WTC11 (cell line): ENCODE measurements at places on chromosomes 11 and 22.
A peak's percentile ranks its signal among the peaks of the same experiment; 100 is the strongest.

DNA sequence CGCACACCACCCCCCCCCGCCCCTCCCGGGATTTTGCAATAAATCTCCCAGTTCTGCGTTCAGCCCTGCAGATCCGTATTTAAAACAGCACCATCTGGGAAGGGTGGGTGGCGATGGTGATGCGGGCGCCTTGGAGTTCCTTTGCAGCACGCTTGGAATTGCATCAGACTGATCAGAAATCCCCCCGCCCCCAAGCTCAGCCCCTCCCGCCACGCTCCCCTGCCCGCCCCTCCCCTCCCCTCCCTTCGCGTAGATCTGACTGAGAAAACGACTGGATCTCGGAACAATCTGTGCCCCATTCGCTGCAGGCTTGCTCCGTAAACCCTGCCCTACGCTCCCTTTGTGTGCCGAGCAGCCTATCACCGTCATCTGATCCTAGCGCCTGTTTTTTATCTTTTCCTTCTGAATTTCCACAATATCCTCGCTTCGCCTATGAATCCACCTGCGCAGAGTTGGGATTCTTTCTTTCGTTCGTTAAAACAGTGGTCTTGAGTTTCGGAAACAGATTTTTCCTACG, 18.1 kb upstream of the BDNF start:
- DNase-seq = peak; percentile 75

GRCh38 chr22:29733362-29734201, 13.8 kb downstream of the CABP7 start:
- no peak for DNase-seq

GRCh38 chr11:1263010-1263409, 40.1 kb downstream of the MUC5B start:
- DNase-seq = no peak

GRCh38 chr11:64716473-64717267, 6.3 kb downstream of the NRXN2 start:
- DNase-seq = no peak

DNA sequence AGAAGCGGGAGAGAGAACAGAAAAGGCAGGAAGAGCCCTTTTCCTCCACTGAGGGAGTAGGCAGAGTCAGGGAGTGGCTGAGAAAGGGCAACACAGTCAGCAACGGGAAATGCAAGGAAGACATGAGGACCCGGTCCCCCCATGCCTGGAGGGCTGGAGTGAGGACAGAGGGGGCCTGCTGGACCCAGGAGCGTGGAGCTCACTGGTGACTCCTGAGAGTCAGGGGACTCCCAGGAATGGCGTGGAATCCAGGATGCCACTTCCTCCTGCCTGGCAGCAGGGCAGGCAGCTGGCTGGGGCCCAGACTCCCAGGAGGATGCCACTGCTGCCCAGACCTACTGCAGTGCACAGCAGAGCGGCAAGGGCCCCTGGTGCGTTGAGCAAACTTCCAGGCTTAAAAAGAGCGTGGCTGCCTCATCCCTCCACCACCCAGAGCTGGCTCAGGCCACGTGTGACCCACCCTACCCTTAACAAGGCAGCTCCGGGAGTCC, 11.3 kb downstream of the C11orf21 start:
- DNase-seq = peak; percentile 9

- DNase-seq = no peak
These were observed 12.0 kb upstream of the PAX6 start for GRCh38 chr11:31822927-31823643.

DNA sequence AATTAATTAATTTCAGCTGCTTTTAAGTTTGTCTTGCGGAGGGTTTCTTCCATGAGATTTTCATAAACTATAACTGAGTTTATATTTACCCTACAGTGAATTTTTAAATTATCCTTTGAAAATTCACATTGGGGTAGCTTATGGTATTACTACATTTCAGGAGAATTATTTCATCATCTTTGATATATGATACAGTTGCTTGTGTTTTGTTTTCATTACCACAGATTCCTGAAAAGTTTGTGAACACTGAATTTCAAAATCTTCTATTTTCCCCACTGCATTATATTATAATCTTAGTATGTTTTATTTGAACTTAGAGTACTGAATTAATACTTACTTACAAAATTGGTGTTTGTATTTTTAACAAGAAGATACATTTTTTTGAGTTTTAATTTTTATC, 24.4 kb downstream of the METTL15 start:
- no peak for DNase-seq

- no peak for DNase-seq
These were observed 105.4 kb downstream of the MIAT start for GRCh38 chr22:26762503-26763472.

GRCh38 chr11:8723711-8724110, 41.1 kb downstream of the RPL27A start:
- no peak for DNase-seq

- DNase-seq = no peak
These were observed 40.5 kb downstream of the MTMR2 start for GRCh38 chr11:95883381-95883780.

- no peak for DNase-seq
These were observed 19.9 kb downstream of the ARAP1 start for GRCh38 chr11:72732329-72732728.

DNA sequence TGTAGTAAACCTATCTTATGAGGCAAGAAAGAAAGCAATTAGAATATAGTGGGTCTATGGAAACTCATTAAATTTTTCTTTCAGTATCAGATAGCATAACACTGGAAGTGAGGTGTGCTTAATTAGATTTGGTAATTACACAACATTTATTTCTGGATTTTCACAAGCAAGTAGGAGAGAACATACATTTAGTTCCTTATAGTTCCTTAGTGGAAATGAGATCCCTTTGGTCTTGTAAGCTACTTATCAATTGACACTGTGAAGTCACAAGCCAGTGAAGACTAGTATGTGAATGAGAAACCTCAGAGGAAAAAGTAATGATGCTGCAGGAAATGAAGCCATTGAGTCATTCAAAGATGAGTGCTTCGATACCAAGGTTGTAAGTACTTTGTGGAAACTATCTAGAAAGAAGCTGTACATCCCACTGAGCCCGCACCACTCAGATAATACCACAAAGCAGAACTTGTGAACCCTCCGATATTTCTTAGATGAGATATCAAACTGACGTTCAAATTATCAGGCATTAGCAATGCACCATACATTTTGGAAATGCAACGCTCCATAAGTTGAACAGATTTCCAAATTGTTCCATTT, 53.5 kb downstream of the ENTHD1 start:
- no peak for DNase-seq

DNA sequence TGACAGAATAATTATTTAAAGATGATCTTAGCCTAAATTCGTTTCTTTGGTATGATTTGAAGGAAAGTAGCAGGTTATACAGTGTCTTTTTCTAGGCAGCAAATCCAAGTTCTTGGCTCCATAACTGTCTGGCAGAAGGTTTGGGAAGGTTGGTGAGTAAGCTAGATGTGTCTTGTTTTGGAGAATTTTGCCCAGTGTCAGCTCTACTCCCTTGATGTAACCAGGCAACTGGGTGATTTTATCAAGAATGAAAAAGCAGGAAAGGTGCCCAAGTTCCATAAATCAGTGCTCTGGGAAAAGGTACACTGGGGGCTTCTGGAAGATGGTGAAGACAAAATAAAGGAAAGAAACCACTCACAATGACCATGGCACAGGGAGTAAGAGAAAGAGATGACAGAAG, 71.5 kb upstream of the USP47 start:
- DNase-seq = no peak

DNA sequence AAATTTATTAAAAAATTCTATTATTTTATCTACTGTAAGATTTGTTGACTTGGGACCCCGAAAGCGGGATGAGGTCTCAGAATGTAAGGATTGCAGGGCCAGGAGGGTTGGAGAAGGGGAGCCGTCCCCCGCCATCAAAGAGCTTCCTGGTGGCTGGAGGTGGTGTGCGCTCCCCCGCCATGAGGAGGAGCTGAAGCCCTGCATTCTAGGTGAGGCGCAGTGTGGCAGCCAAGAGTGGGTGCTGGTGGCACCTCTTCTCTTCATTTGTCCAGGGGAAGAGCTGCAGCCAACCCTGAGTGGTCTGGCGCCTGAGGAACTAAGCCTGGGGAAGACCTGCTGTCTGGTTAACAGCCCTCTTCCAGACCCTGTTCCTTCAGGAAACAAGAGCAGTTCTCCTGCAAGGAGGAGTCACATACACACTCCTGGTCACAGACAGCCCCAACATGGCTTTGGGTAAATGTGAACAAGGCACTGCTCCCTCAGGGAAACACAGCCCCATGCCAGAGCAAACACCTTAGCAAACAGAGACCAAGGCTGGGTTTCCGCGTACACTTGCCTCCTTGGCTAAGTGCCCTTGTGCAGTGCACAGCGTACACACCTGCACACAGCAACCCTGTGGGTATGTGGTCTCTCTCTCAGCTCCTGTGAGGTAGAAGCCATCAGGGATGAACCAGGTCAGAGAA, 17.3 kb downstream of the RTN4RL2 start:
- no peak for DNase-seq

DNA sequence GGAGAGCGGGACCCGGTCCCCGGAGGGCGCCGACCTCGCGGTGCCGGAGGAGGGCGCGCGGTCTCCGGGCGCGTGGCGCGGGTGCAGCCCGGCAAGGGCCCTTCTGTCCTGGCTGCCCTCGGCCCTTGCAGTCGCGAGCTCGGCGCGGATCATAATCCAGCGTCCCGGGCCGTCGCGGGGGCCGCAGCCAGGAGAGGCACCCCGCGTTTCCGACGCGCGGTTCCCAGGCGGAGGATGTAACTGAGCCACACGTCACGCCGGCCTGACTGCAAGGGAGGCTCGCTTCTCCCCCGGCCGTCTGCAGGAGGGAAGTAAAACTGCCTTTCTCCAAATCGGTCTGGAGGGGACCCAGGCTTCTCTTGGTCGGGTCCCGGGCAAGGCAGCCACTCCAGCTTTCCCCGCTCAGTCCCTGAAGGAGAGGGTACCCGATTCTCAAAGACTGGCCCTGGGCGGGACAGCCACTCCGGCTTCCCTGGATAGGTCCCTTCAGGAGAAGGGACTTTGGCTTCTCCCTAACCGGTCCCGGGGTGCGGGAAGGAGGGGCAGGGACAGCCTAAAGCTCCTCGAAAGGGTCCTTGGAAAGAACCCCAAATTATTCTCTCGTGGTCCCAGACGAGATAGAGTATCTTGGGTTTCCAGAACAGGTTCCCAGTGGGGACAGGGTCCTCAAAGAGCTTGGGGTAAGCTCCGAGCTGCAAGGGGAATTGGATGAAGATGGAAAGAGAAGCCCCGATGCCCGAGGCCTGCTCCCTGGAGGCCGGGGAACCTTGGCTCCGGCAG, 836 bp downstream of the SPON1 start:
- peak; percentile 34 for DNase-seq

DNA sequence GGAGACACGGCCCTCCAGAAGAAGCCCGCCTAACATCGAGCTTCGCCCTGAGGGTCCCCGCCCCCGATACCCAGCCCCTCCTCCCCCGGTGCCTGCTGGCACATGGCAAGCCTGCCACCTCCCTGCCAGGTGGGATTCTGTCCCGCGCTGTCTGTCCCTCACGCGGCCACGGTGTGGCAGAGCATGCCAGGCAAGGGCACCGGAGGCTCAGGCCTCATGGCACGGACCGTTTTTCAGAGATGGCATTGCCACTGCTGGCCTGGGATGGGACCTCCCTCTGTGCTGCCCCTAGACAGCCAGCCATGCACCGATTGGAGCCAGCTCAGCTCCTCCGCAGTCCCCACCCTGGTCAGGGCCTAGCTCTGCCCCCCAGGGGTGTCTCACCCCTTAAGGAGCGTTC, 19.4 kb downstream of the MRPL23 start:
- DNase-seq = no peak

GRCh38 chr11:3056296-3057068, 741 bp downstream of the CARS1 start:
- DNase-seq = no peak

DNA sequence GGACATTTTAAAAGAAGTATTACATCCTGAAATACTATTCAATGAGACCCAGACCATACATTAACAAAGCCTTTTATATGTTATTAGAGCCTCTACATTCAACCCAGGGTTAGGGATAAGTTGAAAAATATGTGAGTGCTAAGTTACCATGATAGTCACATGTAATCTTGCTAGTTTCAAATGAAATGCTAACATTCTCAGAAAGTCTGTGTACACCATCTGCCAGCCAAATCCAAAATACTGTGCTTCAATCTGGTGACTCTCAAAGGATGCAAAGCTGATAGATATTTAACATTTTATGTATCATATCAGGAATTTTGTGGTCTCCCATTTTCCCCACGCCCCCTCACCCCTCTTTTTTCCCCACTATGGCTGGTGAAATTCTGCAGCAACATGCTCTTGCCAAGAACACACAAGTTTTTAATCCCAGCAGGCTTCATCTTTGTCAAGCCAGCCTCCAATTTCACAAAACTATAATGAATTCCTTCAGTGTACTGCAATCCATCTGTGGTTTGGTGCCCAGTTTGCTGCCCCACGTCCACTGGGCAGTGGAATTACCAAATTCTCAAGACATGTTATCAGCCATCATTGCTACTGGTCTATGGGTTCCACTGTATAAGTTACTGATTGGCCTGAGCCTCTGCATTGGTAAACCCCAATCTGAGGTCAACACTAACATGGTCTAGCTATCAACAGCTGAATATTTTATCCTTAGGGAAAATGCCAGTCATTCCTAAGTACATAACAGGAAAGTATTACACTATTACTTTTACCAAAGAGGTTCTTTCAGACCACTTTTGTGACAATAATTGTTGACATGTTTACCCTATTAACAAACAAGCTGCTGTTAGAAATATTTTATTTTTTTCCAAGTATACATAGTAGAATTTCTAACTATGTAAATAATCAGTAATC, 1.5 kb upstream of the PICALM start:
- DNase-seq = no peak
